Amygdala (tissue), 56 donors: ENCODE measurements at places on chromosomes 16 and 17.

DNA sequence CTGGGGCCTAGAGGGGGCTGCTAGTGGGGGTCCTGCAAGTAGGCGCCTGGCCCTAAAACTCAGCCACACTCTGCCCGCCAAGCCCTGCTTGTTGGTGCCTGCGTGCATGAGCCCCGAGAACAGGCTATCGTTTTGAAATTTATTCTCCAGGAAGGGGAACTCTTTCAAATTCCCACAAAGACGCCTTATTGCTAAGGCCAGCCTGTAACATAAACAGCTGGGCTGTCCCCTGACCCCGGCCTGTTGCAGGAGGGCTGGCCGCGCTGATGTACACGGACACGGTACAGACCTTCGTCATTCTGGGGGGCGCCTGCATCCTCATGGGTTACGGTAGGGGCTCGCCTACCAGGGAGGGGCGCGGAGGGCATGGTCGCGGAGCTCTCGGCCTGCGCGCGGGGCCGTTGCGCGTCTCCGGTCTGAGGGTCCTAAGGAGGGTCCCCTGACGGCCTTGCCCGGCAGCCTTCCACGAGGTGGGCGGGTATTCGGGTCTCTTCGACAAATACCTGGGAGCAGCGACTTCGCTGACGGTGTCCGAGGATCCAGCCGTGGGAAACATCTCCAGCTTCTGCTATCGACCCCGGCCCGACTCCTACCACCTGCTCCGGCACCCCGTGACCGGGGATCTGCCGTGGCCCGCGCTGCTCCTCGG lies 4.3 kb downstream of the SLC5A2 start:
- no peak for DNase-seq

- DNase-seq = no peak
Measured at GRCh38 chr16:52535076-52535475, 11.9 kb downstream of the TOX3 start.

DNA sequence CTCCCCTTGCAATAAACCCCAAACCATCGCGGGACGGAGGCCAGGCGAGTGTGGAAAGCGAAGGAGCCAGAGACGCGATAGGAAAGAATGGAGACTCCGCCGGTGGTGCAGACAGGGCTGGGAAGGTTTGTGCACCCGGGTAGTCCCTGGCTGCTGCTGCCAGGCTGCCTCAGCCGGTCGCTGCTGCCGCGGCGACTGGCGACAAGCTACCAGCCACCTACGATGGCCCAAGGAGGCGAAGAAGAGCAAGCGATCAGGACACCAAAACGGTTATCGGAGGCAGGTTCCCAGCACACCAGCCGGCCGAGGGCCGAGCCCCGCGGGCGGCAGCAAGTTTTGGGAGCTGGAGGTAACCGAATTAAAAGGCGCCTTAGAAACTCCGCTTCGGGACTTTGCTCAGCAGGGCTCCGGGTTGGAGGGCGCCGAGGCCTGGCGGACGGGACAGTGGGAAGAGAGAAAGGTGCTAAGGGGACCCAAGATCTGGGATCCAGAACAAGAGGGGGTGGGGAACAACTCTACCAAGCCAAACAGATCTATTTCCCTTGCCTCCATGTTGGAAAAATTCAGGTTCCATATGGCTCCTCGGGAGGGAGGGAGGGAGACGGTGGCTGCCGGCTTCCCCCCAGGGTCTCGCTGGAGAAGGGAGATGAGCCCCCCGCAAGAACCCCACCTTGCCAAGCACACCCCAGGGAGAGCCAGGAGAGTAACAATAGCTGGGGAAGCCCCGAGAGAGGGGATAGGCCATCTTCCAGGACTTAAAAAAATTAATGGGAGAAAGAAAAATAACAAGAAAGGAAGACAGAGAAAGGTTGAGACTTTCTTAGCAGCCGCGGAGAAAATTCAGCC lies 9.7 kb upstream of the HOXB2 start:
- no peak for DNase-seq

DNA sequence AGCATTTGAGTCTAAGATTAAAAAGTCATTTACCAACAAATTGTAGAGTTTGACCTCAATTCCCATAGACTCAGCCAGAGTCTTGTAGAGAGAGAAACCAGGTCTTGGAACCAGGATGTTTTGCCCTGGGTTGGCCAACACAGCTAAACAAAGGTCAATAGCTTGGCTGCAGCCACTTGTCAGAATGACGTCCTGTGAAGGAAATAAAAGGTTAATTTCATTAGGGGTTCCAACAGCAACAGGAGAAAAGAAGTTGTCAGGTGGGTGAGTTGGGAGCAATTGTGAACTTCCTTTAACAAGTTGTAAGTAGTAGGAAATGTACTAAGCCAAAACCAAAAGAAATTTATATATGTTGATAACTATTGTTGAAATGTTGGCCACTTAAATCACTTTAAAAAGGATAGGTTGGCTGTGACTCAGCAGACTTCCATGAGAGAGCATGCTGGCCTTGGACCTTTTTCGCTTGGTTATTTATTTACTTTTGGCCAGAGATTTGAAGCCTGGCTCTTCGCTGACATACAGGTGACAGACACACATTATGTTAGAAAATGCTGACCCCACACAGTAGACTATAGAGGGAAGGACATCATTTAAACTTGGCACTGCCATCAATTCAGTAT lies 4.3 kb downstream of the TAT start:
- no peak for DNase-seq

DNA sequence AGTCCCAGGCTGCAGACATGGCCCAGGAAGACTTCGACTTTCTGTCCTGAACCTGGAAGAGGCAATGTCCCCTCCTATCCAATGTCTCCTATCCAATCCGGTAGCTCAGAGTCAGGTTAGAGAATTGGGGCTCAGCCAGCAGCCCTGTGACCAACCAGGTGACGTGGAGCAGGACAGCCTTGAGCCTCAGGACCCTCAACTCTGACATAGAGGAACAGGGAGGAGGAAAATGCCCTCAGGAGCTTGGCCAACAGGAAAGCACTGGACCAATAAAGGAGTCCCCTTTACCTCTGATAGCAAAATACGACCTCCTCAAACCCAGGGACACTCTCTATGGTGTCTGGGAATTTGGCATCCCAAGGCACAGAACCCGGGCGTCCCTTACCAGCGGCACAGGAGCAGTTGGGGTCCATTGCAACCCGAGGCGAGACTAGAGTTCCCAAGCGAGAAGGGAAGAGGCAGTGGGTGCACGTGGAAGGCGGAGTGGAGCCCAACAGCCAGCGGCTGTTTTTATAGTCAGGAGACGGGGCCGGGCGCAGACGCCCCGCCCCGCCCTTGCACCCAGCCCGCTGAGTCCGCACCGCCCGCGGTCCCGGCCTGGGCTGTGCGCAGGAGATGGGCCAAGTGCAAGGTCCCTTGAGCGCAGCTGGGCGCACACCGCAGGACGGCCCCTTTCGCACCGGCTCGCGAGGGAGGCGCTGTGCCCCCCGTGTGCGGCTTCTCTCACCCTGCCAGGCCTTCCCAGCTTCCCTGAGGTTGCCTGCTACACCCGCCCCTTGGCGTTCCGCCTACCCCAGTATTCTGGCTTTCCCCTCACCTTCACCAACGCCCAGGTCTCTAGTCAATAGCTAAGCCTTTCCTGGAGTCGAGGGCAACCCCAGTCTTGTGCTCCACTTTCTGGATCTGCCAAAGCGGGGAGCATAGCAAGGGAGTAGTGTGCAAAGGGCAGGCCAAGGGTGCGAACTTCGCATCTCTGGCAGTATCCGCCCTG lies at the start of gene MT1G:
Gene MT1G, minus strand, starts transcription at position 485 of the 991 bp plus-strand sequence. Its CDS starts 72 bp downstream, at position 413.
- DNase-seq = no peak

- no peak for DNase-seq
Measured at GRCh38 chr16:81823734-81824133, 44.6 kb downstream of the PLCG2 start.

GRCh38 chr16:78183437-78184237 lies 84.2 kb downstream of the WWOX start:
- DNase-seq = peak; percentile 21

DNA sequence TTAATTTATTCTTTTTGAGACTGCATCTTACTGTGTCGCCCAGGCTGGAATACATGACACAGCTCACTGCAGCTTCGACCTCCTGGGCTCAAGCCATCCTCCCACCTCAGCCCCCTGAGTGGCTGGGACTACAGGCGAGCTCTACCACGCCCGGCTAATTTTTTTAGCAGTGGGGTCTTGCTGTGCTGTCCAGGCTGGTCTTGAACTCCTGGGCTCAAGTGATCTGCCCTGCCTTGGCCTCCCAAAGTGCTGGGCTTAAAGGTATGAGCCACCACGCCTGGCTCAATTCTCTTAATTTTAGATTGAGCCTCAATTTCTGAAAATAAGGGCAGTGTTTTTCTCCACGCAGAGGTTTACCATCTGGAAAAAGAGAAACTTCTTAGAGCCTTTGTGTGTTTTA lies 41.1 kb downstream of the ZNF750 start:
- DNase-seq = no peak

DNA sequence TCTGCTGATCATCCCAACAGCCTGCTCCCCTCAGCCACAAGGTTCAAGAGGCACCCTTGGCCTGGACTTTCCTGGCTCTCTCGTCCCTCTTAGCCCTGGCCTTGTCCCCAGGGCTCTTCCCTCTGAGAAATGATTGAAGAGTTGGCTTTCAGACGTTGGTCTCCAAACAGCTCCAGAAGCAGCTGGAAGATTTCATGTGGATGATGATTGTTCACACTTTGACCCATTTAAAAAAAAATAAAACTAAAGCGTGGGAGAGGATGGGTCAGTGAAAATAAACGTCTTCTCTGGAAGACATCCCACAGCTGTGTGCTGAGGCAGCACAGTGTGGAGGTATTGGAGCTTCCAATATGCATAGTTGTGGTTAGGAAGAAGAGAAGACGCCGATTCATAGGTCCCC lies 54.7 kb upstream of the CDH11 start:
- DNase-seq = no peak

GRCh38 chr17:2214047-2214928 lies 89.3 kb downstream of the SMG6 start:
- DNase-seq = peak; percentile 41

- no peak for DNase-seq
Measured at GRCh38 chr16:31298958-31299357, 39.2 kb downstream of the ITGAM start.

- peak; percentile 81 for DNase-seq
Measured at GRCh38 chr17:10048629-10049350, 143.7 kb upstream of the RCVRN start.

GRCh38 chr16:825341-826061 lies 25.0 kb upstream of the GNG13 start:
- no peak for DNase-seq
